ENCODE measurements at places on chromosomes 2 and 18. TPM values are rescaled to one million over a fixed set of nuclear protein-coding genes. Genes with fewer than 3 reads are reported as not detected.

Gene ONECUT2
- not detected for total RNA-seq

Gene ABCG8
- total RNA-seq = not detected

Gene CAPN13
- not detected for total RNA-seq

Gene PTRHD1
- total RNA-seq = 33.8 TPM

Gene BOLA3
- total RNA-seq = 14.5 TPM

Gene PLB1
- 2.5 TPM for total RNA-seq

Gene CRYBA2
- not detected for total RNA-seq

Gene UGT1A3
- not detected for total RNA-seq

Gene SP5
- not detected for total RNA-seq

Gene RAPGEF4
- total RNA-seq = 1.9 TPM

Gene CDK15
- total RNA-seq = 5.8 TPM

Gene ELOA2
- not detected for total RNA-seq
